ENCODE measurements at places on chromosomes 3 and 15.
A peak's percentile ranks its signal among the peaks of the same experiment; 100 is the strongest.

GRCh38 chr3:33886015-33886414 lies 87.6 kb downstream of the PDCD6IP start:
- peak; percentile 18 for DNase-seq

DNA sequence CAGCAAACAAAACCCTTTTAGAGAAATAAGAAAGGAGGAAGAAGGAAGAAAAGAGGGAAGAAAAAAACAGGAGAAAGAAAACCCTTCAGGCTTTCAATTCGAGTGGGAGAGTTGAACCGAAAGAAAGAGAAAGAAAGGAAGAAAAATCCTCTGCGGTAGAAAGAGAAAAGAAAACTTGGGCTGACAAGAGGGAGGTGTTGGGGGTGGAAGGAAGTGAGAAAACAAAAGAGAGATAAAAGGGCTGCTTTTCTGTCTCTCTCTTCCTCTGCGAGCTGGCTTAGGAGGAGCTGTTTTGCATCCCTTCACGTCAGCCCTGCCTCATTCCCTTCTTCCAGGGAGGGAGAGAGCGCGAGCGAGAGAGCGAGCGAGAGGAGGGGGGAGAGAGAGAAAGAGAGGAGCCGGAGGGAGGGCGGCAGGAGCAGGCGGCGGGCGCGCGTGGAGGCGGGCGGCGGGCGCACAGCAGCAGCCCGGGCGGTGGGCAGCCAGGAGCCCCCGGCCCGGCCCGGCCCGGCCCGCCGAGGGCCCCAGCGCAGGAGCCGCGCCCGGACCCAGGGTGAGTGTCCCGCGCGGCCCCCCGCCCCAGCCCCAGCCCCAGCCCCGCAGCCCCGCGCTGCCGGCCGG lies at the start of gene ZNF710:
TSS of gene ZNF710 (plus strand) at position 263 of the 621 bp plus-strand sequence. CDS start 65,814 bp downstream, outside the sequence.
- peak; percentile 81 for DNase-seq

- peak; percentile 9 for DNase-seq
These were observed 562.8 kb downstream of the NR2F2 start for GRCh38 chr15:96893159-96893906.

GRCh38 chr15:99615460-99615859 lies 49.7 kb downstream of the MEF2A start:
- no peak for DNase-seq

DNA sequence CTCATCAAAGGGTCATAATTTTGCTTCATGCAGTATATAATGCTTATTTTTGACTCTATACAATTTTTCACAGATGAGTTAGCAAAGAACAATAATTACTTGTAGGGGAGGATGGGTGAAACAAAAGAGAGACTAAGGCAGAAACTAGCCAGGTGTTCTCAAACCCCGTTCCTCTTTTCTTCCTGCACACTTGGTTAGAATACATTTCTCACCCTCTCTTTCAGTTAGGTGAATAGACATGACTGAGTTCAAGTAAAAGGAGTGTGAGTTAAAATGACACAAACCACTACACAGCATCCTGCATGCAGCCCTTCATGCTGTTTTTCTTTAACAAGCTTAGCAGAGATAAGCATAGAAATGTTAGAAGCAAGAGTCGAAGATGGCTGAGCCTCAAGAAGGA lies 922.2 kb downstream of the TBL1XR1 start:
- no peak for DNase-seq

DNA sequence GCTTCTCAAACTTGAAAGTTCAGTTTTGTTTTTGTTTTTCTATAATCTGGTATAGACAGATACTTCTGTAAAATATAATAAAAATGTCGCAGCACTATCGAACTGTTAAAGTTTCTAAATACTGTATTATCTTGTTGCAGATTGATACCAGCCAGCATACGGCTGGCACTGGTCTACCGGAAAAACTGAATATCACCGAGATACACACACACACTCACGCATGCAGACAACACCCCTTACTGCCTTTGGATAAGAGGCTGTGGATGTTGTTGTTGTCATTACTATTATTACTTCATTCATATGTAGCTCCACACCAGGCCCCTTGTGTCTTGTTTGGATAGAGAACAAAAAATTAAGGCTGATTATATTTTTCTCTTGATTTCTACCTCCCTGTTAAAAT lies 32.4 kb downstream of the MAP6D1 start:
- DNase-seq, result no peak

DNA sequence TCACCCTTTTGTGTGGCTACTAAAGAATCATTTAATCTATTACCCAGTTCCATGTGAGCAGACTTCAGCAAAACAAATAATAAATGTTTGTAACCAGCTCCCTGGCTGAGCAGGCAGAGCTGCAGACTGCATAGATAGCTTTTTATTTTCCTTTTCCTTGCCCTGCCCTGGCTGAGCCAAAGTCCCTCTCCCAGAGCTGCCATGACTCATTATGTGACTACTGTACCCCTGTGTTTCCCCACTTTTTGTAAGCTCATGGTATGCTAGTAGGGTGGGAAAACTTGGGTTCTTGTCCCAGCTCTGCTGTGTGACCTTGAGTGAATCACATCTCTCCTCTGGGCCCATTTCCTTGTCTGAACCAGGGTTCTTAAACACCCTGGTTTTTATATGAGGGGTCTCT lies 127.5 kb downstream of the CLSTN2 start:
- no peak for DNase-seq

GRCh38 chr15:63938486-63939061 lies 104.8 kb upstream of the HERC1 start:
- DNase-seq, result peak; percentile 23

DNA sequence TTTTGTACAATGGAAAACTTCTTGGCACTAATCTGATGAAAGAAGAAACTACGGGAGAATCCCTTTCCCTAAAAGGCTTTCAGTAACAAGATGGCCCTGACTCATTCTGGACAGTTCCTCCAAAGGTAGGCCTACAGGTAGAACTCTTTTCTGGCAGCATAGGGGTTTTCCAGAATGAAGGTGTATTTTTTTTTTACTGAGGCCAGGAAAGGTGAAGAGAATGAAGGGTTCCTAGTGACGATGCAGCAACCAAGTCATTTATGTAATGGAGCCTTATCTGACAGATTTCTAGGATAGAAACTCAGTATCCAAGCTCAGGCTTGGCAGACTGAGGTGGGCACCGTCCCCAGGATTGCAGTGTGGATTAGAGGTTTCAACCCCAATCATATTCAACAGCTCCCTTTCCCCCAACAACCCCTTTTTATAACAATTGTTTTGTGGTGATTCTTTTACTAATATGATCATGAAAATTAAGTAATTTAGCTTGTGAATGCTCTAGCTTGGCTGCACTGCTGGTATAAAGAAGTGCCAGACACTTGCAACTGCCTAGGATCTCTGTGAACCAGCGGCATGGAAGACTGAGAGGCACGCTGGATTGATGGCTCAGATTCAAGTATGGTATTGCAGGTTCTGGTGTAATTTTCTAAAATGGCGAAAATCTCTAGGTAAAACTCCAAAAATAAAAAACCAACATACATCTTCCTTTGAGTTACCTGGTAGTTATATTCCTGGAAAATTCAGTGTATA lies 8.7 kb upstream of the TRIM69 start:
- no peak for DNase-seq

DNA sequence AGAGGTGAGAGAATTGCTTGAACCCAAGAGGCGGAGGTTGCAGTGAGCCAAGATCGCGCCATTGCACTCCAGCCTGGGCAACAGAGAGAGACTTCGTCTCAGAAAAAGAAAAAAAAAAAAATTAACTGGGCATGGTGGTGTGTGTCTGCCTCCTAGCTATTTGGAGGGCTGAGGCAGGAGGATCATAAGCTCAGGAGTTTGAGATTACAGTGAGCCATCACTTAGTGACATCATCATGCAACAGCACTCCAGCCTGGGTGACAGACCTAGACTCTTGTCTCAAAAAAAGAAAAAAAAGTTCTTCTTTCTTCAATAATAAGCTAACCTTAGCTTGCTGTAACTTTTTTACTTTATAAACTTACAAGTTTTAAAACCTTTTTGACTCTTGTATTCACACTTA lies 99.8 kb downstream of the SLMAP start:
- no peak for DNase-seq

DNA sequence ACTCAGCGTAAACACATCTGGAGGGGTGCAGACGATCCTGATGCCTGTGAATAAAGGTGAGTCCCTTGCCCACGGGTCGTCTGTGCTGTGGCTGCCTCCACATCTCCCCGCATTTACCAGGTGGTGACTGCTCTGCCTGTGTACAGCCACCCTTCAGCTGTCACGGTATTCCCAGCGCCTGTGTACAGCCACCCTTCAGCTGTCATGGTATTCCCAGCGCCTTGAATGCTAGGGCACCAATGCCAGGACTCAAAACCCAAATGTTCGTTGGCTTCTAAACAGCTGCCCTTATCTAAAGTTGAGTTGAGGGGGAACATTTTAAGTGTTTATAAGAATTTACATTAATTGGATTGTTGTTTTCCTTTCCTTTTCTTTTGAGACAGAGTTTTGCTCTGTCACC lies 27.4 kb downstream of the MAP6D1 start:
- DNase-seq, result no peak

GRCh38 chr3:72212396-72212795 lies 427.4 kb upstream of the PROK2 start:
- DNase-seq, result no peak

GRCh38 chr3:47578691-47579632 lies at the start of gene CSPG5:
CSPG5 (minus strand) TSS chr3:47578865; CDS start chr3:47578693, 172 bp downstream.
- peak; percentile 60 for DNase-seq

DNA sequence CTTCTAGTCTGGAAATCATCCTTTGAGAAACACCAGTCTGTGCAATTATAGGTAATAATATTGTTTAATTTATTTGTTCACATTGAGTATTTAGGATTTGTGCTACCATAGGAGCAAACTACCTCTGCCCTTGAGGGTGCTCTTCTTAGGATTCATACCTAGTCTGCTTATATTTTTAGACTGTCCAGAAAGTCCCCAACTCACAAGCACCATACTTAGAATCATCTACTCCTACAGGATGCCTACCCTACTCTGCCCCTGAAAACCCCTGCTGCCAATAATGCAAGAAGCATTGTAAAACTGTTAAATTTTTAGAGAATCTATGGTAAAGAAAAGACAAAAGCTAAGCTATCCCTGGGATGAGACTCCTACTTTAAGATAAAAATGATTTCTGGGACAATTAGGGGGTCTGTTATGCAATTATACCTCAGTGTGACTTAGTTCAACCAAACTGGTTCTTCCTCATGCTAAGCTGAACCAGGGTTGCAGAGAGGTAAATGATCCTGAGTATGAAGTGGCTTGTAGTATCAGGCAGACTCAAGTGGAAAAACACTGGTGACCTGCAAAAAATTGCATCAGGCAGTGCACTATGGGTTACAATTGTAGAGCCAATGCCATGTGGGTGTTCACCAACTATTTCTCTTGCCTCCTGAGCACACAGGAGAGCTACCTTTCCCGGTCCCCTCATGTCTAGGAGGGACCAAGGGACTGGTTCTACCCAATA lies 133.3 kb downstream of the TNIK start:
- no peak for DNase-seq

DNA sequence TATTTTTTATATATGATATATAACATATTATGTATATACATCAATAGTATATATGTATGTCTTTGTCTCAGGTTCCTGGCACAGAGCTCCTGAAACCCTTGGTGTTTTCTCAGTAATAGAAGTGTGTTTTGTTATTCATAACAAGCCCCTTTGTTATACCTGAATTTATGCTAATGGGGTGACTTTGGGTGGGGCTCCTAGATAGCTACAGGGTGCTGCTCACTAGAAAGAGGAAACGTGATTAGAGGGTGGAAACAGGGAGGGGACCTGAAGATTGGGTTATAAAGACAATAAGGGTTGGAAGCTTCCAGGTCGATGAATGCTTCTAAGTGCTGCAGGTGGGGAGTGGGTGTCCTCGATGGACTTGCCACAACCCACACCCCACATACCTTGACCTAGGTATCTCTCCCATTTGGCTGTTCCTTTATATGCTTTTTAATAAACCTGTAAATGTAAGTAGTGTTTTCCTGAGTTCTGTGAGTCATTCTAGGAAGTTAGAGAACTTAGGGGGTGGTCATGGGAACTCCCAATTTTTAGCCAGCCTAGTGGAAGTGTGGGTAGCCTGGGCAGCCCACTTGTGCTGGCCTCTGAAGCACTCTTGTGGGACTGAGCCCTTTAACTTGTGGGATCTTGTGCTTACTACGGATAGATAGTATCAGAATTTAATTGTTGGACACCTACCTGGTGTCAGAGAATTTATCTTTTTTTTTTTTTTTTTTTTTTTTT lies 36.9 kb upstream of the C15orf39 start:
- DNase-seq, result no peak

- no peak for DNase-seq
These were observed 8.2 kb downstream of the PRKCD start for GRCh38 chr3:53169045-53169831.

- DNase-seq, result no peak
These were observed 24.4 kb downstream of the RLBP1 start for GRCh38 chr15:89196994-89197393.

DNA sequence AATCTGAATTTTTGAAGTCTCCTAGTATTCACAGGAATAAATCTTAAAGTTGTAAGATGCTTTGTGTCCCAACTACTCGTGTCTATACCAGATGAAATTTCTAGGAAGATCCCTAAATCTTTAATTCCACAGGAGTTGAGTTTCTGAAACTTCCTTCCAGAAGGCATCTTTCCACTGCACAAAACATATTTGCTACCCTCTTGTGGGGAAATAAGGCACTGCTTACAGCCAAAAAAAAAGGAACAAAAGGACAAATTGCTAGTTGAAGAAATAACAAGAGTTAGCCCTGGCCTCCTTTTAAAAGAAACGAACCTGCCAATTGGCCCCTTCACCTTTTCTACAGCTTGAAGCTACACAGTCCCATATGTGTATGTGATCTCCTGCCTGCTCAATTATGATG lies 54.0 kb downstream of the TAFA4 start:
- peak; percentile 60 for DNase-seq

DNA sequence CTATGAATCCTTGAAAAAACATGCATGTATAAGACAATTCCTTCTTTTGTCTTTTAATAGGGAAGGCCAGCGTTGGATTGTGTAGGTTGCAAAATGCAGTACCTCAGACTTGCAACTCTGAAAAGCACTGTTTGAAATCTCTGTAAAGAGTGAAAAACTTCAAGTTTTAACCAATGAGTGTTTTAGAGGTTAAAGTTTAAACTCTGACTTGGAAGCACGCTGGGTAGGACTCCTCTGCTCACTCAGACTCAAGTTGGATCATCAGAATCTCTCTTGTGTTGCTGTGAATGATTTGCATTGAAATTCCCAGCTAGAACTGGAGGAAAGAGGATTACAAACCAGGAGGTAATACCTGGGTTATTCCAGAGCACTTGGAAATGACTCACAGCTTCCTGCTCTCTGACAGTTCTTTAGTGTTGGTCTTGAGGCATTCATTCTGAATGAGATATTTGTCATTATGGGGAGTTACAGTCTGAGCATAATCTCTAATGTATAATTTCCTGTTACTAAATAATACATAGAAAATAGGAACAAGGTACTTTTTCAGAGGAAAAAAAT lies 49.1 kb downstream of the PLS1 start:
- peak; percentile 18 for DNase-seq

- no peak for DNase-seq
These were observed 37.6 kb downstream of the ABTB1 start for GRCh38 chr3:127710155-127710941.

DNA sequence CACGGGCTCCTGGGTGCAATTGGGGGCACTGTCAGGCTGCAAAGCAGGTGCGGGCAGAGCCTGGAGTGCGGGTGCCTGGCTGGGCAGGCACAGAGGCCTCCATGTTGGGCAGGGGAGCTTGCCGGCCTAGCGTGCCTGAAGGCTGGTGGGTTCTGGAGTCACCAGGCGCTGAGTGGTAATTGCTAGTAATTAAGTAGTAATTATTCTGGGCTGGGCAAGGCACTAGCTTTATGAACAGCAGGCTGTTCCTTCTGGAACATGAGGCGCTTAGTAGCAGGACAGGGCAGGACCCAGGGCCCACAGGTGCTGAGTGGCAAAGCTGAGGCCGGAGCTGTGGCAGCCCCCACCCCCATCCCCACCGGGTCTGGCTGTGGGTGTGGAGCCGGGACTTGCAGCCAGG lies 25.3 kb downstream of the PLXNA1 start:
- DNase-seq, result no peak

Measured in adipocyte (in vitro differentiated cells).